ENCODE measurements at places on chromosomes 5 and 9.

DNA sequence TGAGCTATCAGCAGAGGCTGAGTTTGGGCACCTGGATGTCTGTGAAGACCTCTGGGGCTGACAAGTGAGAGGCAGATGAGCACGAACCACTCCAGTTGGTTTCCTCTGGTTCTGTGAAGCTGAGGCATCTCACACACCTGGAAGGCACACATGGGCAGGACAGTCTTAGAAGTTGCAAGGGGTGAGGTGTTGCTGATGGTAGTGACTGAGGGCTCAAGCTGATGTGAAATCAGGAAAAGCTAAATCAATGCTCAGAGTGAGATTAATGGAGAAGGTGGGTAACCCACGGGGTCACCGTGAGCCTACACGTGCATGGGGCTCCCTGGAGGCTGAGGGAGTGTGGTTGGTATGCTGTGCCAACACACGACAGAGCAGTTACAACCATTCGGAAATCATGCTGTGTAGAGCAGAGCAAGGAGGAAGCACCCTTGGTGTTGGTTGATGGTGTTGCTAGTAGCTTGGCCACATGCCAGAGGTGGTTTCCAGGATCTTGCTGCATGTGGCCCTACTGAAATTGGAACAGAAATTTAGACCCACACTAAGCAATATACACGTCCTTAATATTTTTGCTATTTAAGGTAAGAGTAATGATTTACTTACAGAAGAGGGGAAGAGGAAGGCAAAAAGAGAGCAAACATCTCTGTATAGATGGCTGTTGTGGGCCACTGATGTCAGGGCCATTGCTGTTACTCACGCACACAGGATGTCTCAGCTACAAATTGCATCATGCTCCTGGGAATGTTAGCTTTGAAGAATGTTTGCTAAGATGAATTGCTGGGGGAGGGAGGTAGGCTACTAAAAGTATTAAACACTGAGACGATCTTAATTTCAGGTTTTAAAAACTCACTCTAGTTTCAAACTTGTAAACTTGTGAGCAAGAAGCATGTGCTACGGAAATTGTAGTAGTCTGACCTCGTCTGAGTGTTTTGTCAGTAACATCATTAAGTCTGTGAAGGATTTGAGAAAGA, 170.5 kb downstream of the ARHGEF28 start:
- DNase-seq, result no peak

GRCh38 chr9:121298016-121298538, 30.1 kb downstream of the GSN start:
- DNase-seq, result peak; percentile 61

- DNase-seq, result no peak
These were observed 96.3 kb downstream of the CACNA1B start for GRCh38 chr9:137973829-137974416.

- DNase-seq, result no peak
These were observed 98.7 kb downstream of the LPAR1 start for GRCh38 chr9:110939573-110939972.

DNA sequence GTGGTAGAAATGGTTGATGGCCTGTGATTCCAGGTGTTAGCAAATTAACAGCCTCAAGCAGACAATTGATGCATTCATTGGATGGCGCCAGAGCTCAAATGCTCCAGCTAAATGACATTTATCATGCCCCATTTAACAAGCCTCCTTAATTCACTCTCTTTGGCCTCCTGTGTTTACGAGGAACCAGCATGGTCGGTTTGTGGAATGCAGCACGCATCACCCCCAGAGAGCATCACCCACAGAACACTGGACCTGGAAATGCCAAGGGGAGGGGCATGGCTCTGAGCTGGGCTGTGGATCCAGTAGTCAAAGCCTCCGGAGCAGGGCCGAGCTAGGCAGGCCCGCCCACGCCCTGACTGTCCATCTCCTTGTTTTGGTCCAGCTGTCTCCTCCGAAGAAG, 434.0 kb downstream of the GADD45G start:
- no peak for DNase-seq

DNA sequence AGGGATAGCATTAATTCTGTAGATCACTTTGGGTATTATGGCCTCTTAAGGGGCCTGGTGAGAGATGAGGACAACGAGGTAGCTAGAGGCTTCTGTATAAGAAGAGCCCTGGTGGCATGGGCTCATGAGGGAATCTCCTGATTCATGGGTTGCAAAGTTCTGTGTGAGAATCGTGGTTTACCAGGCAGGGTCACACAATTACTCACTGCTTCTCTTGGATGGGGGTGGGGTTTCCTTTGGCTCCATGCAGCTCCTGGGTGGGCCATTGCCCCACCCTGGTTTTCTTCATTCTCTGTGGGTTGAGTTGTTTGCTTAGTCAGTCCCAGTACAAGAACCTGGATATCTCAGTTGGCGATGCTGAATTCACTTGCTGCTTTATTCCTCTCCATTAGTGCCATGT, 30.9 kb upstream of the TNFSF15 start:
- no peak for DNase-seq

DNA sequence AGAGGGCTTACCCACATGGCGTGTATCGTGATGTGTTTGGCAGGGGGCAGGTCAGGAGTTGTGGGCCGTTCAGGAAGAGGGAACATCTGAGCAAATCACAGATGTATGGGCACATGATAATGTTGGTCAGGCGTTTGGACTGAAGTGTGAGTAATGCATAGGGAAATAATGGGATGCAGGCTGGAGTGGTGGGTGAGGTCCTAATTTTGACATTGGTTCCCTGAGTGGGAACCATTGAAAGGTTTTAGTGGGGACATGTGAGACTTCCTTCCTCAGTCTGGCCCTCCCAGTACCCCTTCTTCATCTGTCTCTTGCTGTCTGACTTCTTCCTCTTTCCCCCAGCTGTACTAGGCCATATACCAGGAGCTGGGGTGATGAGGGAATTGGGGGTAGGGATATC, 7.6 kb downstream of the OTULIN start:
- DNase-seq, result no peak

GRCh38 chr5:111017731-111018130, 53.8 kb upstream of the TSLP start:
- no peak for DNase-seq

DNA sequence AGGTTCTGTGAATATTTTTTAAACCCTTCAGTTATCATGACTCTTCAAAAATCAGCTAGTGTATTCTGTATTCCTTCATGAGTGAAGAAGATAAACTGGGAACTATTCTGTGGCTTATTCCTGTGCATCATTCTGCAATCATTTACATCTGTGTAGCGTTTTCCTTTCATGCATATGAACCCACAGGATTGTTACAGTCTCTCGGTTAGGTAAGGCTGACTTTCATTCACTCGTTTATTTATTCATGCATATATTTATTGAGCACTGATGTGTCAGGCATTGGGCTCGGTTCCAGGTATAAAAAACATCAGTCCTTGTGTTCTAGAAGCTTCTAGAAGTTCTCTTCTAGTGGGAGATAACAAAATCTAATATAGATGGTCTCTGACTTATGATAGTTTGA, 318.4 kb downstream of the MAN2A1 start:
- DNase-seq, result no peak

DNA sequence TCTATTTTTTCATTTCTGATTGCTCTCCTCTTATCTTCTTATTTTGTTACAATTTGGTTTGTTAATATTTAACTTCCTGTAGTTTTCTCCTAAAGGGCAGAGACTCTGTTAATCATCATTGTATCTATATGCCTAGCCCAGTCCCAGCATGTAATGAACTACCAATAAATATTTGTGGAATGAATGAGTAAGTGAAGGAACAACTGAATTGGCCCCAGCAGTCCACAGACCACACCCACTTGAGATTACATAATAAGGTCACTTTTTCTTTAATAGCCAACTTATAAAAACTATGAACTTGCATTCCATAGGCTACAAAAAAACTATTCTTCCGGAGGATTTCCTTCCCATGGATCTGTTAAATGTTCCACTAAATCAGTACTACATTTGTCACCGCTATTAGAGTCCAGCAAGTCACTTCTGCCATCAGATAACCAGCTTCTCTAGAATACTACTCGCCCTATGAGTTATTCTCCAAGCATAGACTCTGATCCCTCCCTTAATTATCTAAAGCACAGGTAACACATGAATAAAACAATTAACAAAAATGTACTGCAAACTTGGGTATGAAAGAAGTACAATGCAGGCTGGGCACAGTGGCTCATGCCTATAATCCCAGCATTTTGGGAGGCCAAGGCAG, 27.5 kb upstream of the TNPO1 start:
- no peak for DNase-seq

DNA sequence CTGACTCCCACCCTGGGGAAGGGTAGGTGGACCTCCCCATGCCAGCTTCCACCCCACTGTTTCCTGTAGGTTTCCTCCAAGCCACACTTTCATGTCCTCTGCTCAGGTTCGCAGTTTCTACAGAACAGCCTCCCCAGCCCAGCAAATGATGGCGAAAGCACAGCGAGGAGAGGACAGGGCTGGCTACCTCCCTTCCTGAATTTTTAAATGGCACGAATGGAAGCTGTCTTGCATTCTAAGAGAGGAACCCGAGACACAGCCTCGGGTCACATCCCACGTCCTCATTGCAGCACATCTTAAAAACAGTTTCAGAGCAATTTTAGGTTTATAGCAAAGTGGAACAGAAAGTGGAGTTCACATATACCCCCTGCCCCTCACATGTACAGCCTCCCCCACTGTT, 330.3 kb downstream of the NTRK2 start:
- no peak for DNase-seq

GRCh38 chr9:105048331-105048730, 120.4 kb upstream of the ABCA1 start:
- no peak for DNase-seq

- DNase-seq, result peak; percentile 38
These were observed 59.3 kb upstream of the ANGPTL2 start for GRCh38 chr9:127181595-127182190.

DNA sequence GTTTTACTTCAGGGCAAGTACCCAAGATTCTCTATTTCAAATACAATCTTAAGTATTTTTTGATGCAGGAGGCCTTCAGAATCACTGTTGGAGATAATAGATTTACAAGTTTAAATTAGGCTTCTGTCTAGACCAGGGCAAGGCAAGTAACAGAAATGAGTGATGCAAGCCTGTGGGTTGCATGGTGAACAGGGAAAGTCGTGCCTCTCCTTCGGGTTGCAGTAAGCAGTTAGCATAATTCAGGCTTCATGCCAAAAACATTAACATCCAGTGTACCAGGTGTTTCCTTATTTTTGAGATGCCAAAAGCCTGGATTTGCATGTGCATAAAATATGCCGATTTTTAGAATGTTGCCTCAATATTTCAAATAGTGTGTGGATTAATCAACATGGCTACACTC, 369.0 kb downstream of the CAAP1 start:
- no peak for DNase-seq

DNA sequence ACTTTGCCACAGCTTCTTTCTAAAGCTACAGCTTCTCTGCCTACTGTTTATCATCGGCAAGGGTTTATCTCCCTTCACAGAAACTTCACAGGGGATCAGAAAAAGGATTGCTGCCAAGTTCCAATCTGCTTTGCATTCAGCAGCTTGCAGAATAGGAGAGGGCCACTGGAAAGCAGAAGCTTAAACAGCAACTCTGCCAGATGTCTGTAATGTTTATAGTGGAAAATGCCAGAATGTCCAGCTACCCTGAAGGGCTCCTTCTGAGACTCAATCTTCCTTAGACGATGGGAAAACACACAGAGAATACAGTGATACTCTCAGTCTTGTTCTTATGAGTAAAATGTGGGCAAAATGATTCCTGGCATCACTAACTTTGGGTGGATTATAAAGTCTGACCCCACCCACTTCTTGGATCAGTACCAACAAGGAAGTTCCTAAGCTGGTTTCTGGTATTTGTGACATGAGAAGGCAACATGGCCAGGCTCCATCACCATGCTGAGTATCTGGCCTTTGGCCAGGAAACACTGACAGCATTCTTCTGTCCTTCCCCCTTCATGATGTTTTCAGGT, 19.0 kb downstream of the STOM start:
- peak; percentile 82 for DNase-seq

DNA sequence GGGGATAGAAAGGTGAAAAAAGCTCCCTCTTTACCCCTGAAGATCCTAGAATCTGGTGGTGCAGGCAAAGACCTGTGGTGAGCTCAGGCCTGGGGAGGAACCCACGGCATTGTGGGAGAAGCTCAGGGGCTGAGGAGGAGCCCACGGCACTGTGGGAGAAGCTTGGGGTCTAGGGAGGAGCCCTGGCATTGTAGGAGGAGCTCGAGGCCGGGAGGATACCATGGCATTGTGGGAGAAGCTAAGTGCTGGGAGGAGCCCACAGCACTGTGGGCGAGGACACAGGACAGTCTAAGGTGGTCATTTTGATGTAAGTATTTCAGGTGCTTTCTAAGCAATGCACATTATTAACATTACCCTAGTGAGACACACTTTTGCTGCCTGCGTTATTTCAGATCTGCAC, 179.7 kb downstream of the HSD17B3 start:
- no peak for DNase-seq

GRCh38 chr9:16221822-16222547, 648.5 kb downstream of the BNC2 start:
- DNase-seq, result no peak

DNA sequence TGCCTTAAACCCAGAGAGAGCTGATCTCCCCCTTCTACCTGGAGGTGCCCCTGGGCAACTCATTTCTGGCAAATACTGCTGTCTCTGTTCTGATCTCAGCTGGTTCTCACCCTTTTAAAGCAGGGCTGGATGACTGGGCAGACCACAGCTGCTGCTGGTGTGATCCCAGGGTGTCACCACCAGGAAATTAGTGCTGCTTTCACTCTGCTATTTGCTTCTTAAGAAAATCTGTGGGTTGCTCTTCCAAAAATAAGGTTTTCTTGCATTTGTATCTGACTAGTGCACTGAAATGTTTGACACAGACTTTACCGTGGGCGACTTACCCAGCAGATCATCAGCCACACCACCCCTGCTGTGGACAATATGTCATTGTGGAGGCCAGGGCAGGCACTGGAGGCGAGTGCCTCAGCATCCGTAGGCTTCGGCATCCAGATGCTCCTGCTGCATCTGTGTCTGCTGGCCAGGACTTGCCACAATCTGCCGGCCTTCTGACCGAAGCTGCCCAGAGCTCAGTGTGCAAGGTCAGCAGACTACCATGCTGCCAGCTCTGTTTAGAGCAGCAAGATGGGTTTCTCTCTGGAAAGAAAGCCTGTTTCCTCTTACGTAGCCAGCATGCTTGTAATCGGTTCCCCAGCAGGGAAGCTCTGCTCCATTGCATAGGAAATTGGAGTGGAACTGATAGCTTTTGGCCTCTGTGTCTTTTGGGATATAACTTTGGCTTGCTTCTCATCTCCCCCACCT, 13.6 kb downstream of the ARHGAP26 start:
- peak; percentile 81 for DNase-seq

GRCh38 chr5:69293882-69294281, 38.7 kb downstream of the CCDC125 start:
- DNase-seq, result no peak

- no peak for DNase-seq
These were observed 7.6 kb downstream of the SEC16A start for GRCh38 chr9:136474974-136475865.

GRCh38 chr5:79503794-79504495, 10.0 kb downstream of the HOMER1 start:
- DNase-seq, result no peak

DNA sequence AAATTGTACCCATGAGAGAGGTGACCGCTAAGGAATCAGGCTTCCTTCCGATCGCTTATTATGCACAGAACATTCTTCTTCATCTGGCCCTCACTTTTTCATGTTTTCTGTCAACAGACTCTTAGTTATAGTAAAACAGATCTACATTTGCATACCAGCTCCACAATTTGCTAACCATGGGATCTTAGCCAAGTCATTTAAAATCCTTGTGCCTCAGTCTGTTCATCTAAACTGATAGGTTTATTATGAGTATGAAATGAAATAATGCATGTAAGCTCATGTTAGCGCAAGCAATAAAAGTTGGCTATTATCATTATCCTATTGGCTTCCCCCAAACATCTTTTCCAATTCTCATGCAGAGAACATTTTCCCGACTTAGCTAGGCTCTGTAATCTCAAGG, 42.3 kb downstream of the FGF1 start:
- no peak for DNase-seq

- DNase-seq, result no peak
These were observed 190.9 kb downstream of the ICE1 start for GRCh38 chr5:5613261-5613990.

All from suprapubic skin (tissue), 4 donors.